ENCODE measurements at places on chromosomes 4 and X. TPM values are rescaled to one million over a fixed set of nuclear protein-coding genes. Genes with fewer than 3 reads are reported as not detected.

DNA sequence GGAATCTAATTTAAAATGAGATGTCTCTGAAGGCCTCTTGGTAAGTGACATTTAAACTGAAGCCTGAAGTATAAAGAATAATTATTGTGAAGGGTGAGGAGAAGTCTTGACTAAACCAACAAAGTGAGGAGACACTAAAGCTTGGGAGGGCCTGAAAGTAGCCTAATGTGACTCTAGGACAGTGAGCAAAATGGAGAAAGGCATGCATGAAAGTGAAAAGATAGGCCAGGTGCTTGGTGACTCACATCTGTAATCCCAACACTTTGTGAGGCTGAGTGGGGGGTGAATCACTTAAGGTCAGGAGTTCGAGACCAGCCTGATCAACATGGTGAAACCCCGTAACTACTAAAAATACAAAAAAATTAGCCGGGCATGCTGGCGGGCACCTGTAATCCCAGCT is 46.9 kb upstream of the SMARCAD1 start:
- no peak for DNase-seq

DNA sequence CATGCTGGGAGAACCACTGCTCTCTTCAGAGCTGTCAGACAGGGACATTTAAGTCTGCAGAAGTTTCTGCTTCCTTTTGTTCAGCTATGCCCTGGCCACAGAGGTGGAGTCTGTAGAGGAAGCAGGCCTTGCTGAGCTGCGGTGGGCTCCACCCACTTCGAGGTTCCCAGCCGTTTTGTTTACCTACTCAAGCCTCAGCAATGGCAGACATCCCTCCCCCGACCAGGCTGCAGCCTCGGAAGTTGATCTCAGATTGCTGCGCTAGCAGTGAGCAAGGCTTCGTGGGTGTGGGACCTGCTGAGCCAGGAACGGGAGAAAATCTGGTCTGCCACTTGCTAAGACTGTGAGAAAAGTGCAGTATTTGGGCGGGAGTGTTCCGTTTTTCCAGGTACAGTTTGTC is 118.9 kb downstream of the SLC10A6 start:
- no peak for DNase-seq

DNA sequence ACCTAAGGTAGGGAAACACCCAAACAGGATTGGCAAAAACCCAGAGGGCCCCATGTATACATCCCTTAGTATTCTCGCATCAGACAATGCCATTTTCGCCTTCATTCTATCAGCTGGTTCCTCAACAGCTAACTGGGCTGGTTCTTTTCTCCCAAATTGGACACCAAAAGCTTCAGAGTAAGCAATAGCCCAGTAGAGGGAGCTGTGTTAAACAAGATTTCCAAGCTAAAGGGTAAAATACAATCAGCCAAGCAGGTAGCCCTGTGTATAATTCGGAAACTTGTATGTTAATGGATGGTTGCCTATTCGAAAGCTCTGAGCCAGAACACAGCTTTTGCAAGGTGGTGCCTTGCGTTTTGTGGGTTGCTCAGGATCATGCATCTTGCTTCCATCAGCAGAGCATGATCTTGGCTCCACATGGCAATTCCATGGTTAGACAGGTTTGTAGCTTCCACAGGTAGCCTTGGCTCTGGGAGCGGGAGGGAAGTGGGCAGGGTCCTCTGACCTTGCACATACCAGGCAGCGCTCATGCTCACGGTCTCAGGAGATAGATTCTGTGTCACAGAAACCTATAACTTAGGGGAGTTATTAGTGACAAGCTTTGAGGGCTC is 115.2 kb upstream of the LNX1 start:
- DNase-seq = peak; percentile 83

DNA sequence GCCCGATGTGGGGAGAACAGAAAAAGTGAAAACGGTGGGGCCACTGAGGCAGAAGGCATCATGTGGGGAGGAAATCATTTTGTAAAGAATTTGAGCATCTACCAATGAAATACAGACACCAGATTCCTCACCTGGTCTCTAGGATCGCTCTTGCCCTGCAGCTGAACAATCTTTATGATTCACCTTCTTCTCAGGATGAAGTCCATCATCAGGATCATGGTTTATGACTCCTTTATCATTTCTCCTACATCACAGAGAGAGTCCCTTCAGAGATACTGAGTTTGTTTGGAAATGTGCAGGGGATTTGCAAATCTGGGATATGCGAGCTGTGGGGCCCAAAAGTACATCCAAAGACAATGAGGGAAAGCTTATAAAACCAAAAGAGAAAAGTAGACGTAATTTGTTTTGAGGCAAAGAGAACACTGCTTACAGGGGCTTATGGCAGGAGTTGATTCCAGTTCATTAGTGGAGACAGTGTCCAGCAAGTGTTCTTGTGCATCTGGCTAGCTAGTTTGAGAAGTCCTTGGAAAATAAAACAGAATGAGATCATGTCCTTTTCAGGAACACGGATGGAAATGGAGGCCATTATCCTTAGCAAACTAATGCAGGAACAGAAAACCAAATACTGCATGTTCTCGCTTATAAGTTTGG is 15.3 kb upstream of the ANXA5 start:
- DNase-seq = no peak

Gene AREG
- 1.5 TPM for total RNA-seq

Gene CXorf65
- total RNA-seq = not detected

Gene C1QTNF7
- total RNA-seq = 1.5 TPM
